ENCODE measurements at places on chromosomes 6 and 20.

DNA sequence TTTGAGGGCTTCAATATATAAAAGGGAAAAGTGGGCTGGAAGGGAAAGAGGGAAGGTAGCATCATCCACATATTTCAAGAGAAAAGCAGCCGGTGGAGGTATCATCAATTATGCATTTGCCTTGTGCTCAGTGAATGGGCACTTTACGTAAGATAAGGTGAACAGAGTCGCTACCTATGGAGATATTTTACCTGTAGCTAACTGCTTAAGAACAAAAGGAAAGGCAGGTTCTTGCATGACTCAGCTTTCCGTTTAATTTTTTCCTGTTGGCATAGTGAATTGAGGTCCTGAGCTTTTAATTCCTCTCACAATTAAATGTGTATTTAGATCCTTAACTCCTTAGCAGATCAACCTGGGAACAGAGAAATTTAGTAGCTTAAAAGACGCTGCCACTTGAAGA, 25.5 kb upstream of the PLCB4 start:
- DNase-seq = no peak

DNA sequence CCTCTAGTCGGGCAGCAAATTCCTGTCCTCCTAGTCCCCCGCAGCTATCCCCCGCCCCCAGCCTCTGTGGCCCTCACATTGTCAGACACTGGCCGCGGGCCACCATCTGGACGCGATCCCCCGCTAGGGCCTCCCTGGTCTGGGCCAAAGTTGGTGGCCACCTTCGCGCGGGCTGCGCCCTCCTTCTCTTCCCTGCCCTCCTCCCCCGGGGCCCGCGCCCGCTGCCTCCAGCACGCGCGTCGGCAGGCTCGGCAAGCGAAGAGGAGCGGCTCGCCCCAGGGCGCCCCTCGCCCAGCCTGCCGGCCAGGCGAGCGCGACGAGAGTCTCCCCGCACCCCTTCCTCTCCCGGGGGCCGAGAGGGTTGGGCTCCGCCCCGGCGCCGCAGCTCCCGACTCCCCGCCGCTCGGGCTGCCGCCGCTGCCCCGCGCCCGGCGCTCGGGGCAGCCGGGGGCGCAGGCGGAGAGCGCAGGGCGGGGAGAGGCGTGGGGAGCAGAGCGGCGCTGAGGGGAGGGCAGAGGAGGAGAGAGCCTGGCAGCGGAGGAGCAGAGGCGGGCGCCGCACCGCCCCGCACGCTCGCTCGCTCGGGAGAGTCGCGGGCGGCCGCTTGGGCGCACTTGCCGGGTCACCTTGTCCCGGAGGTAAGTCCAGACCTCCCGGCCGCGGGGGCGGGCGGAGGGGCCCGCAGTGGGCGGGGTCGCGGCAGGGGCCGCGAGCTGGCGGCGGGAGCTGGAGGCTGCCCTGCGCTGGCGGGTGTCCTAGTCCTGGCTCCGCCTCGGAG, at the start of gene SYNDIG1:
TSS of gene SYNDIG1 (plus strand) at position 514 of the 778 bp plus-strand sequence. CDS start 73,469 bp downstream, outside the sequence.
- no peak for DNase-seq

DNA sequence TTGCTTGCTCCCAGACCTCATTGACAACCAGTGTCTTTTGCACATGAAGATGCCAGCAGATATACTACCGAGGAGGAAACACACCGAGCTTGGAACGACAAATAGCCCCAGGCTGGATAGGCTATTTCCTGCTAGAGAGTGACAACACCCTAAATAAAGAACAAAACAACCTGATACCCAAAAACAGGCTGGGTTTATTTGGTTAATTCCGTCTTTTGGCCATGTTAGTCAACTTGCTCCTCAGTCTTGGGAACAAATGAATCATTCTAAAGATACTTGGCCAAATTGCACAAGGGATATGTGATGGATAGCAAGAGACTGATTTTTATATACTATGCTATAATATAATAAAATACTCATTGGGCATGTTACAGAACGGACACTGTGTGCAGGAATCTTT, 11.5 kb upstream of the MUC22 start:
- no peak for DNase-seq

DNA sequence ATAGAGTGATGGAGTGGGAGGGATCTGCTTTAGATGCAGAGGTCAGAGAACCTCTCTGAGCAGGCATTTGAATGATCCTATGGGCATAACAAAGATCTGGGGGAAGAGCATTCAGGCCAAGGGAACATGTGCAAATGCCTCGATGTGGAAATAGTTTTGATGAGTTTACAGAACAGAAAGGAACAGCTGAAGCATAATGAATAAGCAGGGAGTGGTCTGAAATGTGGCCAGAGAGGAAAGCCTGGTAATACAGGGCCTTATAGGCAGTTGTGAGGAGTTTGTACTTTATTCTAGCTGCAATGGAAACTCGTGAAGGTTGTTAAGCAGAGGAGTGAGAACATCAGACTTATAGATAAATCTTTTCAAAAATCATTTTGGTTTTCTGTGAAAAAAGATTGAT, 33.0 kb upstream of the ME1 start:
- no peak for DNase-seq

DNA sequence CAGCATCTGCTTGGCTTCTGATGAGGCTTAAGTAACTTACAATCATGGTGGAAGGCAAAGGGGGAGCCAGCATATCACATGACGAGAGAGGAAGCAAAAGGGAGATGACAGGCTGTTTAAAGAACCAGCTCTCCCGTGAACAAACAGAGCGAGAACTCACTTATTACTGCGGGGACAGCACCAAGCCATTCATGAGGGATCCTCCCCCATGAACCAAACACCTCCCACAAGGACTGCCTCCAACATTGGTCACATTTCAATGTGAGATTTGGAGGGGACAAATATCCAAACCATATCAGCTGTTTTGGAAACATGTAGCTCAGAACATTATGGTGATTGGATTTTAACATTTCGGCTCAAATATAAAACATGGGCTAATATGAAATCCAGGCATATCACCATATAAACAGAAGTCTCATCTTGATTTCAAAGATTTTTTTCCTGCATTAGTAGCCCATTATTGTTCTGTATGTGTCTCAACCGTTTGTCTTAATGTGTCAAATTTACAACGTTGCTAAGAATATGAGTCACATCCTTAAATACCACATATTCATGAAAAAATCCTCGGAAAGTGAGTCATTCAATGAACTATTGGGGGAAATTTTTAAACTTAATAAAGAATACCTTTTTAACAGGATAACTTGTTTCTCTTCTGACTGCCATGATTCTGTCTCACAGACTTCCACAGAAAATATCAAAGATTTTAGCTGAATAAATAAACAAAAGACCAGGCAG, 894.3 kb downstream of the TFAP2A start:
- DNase-seq = peak; percentile 80
